ENCODE measurements at places on chromosomes 11 and 22.

GRCh38 chr11:69915501-69916250 is 96.5 kb upstream of the FGF3 start:
- no peak for DNase-seq

DNA sequence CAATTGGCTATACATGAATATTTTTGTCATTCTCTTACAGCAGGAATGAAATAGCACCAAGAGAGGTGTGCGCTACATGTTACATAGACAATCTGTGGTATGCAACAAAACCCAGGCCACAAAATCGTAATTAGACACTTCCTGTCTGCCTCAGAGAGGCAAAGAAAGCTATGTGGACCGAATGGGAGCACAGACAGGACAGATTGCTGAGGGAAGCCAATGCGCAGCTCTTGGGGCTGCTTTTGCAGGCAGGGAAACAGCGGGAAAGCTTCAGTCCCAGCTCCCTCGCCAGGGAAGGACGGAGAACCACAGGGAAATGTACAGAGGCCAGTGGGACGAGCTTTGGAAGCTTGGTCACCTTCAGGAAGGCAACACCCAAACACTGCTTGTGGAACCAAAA is 40.9 kb downstream of the SERPINH1 start:
- DNase-seq = no peak

- DNase-seq = peak; percentile 41
These were observed 32.1 kb upstream of the DGKZ start for GRCh38 chr11:46315033-46315738.

- peak; percentile 35 for DNase-seq
These were observed 60.0 kb downstream of the MYO7A start for GRCh38 chr11:77187776-77188632.

DNA sequence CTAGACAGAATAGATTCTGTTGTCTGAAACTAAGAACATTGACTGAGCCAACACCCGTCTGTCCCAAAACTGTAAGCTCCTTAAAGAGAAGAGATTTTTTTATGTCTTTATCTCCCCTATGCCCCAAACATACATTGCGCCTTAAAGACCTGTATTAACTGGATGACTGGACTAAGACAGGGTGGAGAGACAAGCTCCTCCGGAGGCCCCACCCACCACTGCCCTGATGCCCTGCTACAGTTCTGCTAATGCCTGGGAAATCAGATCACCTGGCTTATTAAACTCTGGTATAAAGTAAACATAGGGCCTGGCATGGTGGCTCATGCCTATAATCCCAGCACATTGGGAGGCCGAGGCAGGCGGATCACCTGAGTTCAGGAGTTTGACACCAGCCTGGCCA is 203.7 kb downstream of the TENM4 start:
- DNase-seq = no peak

DNA sequence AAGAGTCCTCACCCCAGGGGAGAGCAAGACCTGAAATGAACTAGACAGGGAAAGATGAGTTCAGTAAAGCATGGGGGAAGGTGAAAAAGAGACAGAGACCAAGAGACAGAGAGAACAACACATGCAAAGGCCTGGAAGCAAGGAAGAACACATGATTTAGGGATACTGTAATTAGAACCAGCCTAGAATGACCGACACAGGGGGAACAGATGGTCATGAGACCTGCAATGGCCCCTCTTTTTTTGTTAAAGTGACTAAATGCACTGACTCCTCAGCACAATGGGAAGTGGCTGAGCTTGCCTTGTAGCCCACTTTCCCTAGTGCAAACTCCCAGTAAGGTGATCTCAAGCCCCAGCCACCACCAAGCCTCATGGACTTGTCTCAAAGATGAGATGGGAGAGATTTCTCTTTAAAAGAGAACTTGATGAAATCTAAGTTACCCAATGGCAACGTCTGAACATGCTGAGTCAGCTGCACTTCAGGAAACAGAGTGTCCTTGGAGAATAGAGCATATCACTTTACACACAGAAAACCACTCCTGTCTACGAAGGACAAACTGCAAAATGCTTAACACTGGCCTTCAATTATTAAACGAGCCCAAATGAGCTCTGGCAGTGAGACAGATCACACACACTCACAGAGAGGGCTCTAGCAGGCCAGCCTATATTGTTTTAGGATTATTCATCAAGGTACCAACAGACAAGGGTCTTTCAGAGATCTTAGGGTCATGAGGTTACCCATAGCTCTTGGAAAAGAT is 91.0 kb downstream of the SERGEF start:
- DNase-seq = no peak

DNA sequence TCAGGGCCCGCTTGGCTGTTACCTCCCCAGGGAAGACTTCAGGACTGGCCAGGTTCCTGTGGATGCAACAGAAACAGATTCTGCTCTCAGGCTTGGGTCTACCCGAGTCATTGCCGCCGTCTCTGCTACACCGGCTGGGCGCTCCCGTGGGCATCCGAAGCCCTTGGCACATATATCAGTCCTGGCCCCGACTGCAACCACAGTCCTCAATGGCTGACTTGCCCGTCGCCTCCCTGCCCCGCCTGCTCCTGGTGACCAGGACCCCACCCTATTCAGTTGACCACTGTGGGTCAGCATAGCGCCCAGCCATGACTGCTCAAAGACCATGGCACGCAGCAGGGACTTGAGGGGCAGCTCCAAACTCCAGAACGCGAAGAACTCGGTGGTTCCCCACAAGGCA is 64.7 kb upstream of the SLC22A12 start:
- DNase-seq = no peak

GRCh38 chr11:469684-470560 is 19.8 kb downstream of the PTDSS2 start:
- DNase-seq = no peak

GRCh38 chr11:95495706-95496105 is 264.7 kb upstream of the SESN3 start:
- DNase-seq = no peak

- no peak for DNase-seq
These were observed 2.1 kb downstream of the OMP start for GRCh38 chr11:77104727-77105126.

GRCh38 chr11:132531921-132532320 is 1000.4 kb downstream of the OPCML start:
- no peak for DNase-seq

GRCh38 chr11:83693306-83693992 is 407.3 kb upstream of the CCDC90B start:
- DNase-seq = no peak

DNA sequence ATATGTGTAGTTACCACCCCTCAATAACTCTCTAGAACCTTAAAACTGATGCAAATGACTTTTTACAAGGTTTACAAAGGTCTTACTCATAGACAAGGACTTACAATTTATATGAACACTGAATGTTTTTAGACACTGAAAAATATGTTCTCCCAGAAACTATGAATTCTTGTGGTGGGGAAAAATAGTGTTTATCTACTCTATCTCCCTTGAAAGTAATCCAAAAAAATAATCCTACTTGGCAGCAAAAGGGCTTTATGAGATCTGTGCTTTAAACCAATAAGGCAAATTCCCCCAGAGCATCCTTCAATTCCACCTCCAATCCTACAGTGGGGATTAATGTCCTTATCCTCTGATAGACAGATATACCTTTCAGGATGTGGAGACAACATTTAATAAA is 1984.1 kb upstream of the RAG2 start:
- no peak for DNase-seq

All from GM12864 (cell line).